ENCODE measurements at places on chromosomes 2 and 18. TPM values are rescaled to one million over a fixed set of nuclear protein-coding genes. Genes with fewer than 3 reads are reported as not detected.

The PROKR1 gene
- not detected for total RNA-seq

The NEURL3 gene
- total RNA-seq, result not detected

The ATP6V1B1 gene
- total RNA-seq, result 2.1 TPM

The TTLL4 gene
- total RNA-seq, result 5.9 TPM

The MSGN1 gene
- not detected for total RNA-seq

The ARHGEF33 gene
- 0.50 TPM for total RNA-seq

The ILKAP gene
- 24.9 TPM for total RNA-seq

GRCh38 chr2:206095536-206096332 is 9.8 kb upstream of the INO80D start:
- H3K27me3 ChIP-seq, result no peaks in the 10 kb centered on the region
- H3K27ac ChIP-seq, result no peak overlapping the region
- no peaks in the 10 kb centered on the region for H3K4me1 ChIP-seq
- H3K36me3 ChIP-seq, result no peaks in the 10 kb centered on the region
- H3K4me3 ChIP-seq, result no peak overlapping the region

GRCh38 chr2:191321861-191322662 is 76.9 kb downstream of the MYO1B start:
- no peak for DNase-seq
- peak overlapping the region; percentile 4 for H3K27ac ChIP-seq
- no peaks in the 10 kb centered on the region for H3K36me3 ChIP-seq
- no peaks in the 10 kb centered on the region for H3K27me3 ChIP-seq
- peaks cover 27% of the 10 kb centered on the region for H3K4me1 ChIP-seq

DNA sequence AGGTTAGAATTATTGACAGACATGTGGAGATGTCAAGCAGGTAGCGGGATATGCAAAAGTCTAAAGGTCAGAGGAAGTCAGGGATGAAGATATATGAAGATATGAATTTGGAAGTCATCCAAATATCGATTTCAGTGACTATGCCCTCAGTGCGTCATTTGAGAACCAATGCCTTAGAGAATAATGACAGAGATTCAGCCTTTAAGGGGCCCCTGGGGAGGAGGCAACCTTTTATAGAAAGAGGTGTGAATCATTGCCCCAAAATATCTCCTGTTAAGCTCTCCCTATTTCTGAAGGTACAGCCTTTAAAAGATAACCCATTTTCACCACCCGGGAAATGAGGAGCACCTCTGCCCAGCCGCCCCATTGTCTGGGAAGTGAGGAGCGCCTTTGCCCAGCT is 223.4 kb downstream of the NCKAP5 start:
- no peak overlapping the region for H3K27ac ChIP-seq
- H3K4me3 ChIP-seq, result no peak overlapping the region
- H3K36me3 ChIP-seq, result no peaks in the 10 kb centered on the region
- no peak for DNase-seq
- no peaks in the 10 kb centered on the region for H3K4me1 ChIP-seq
- no peaks in the 10 kb centered on the region for H3K27me3 ChIP-seq

DNA sequence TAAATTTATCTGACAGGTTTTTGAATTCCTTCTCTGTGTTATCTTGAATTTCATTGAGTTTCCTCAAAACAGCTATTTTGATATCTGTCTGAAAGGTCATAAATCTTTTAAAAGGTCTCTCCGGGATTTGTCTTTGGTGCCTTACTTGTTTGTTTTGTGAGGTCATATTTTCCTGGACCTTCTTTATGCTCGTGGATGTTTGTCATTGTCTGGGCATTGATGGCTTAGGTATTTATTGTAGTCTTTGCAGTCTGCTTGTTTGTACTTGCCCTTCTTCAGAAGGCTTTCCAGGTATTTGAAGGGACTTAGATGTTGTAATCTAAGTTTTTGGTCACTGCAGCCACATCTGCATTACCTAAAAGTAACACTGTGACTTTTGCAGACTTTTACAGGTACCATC is 355.2 kb downstream of the PARD3B start:
- no peaks in the 10 kb centered on the region for H3K4me1 ChIP-seq
- H3K27me3 ChIP-seq, result no peaks in the 10 kb centered on the region
- DNase-seq, result no peak
- H3K27ac ChIP-seq, result no peak overlapping the region
- no peak overlapping the region for H3K4me3 ChIP-seq
- no peaks in the 10 kb centered on the region for H3K36me3 ChIP-seq

- peaks cover 3% of the 10 kb centered on the region for H3K27me3 ChIP-seq
- no peaks in the 10 kb centered on the region for H3K4me1 ChIP-seq
- no peak for DNase-seq
These were observed 101.1 kb downstream of the B3GNT2 start for GRCh38 chr2:62296832-62297623.

GRCh38 chr2:15275346-15275745 is 285.8 kb downstream of the NBAS start:
- no peaks in the 10 kb centered on the region for H3K4me1 ChIP-seq
- DNase-seq, result no peak
- no peak overlapping the region for H3K4me3 ChIP-seq
- no peak overlapping the region for H3K27ac ChIP-seq
- no peaks in the 10 kb centered on the region for H3K36me3 ChIP-seq

DNA sequence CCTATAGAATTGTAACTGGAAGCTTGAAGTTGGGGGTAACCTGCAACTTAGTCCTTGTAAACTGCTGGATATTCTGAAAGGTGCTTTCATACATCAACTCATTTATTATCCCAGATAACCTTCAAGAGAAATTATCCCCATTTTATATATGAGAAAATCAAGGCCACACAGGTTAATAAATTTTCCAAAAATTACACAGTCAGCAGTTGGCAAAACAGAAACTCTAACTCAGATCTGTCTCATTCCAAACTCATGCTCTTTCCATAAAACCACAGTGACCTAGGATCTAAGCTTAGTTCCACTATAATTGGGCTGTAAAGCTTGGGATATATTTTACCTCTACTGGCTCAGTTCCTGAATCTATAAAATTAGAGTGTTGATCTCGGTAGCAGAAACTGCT is 167.6 kb upstream of the DDX18 start:
- H3K36me3 ChIP-seq, result no peaks in the 10 kb centered on the region
- no peaks in the 10 kb centered on the region for H3K4me1 ChIP-seq
- no peaks in the 10 kb centered on the region for H3K27me3 ChIP-seq
- DNase-seq, result no peak

DNA sequence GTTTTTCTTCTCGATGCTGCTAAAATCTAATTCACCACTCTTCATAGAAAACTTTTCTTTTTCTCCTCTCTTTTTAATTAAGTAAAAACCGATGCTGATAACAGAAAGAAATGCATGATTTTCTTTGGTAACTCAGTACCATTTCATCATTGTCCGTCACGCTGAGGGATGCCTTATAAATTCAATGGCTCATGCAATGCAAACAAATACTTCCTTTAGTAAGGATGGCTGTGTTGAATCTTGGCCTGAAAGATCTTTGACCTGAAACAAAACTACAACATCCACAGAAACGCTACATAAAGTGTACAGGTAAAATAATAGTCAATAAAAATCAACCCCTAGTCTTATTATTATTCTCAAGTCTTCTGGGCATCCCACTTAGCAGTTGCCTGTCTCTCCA is 261.4 kb downstream of the SLC8A1 start:
- DNase-seq, result no peak
- H3K27me3 ChIP-seq, result no peaks in the 10 kb centered on the region
- H3K27ac ChIP-seq, result no peak overlapping the region
- no peaks in the 10 kb centered on the region for H3K36me3 ChIP-seq
- no peak overlapping the region for H3K4me3 ChIP-seq

- no peaks in the 10 kb centered on the region for H3K4me1 ChIP-seq
- no peak overlapping the region for H3K4me3 ChIP-seq
- DNase-seq, result no peak
- no peaks in the 10 kb centered on the region for H3K36me3 ChIP-seq
- H3K27me3 ChIP-seq, result no peaks in the 10 kb centered on the region
These were observed 52.6 kb downstream of the SH2D6 start for GRCh38 chr2:85470850-85471800.

- H3K4me3 ChIP-seq, result no peak overlapping the region
- no peak overlapping the region for H3K27ac ChIP-seq
- no peaks in the 10 kb centered on the region for H3K4me1 ChIP-seq
- H3K27me3 ChIP-seq, result no peaks in the 10 kb centered on the region
- no peak for DNase-seq
- no peaks in the 10 kb centered on the region for H3K36me3 ChIP-seq
These were observed 10.5 kb downstream of the CNGA3 start for GRCh38 chr2:98356729-98357128.

- peak; percentile 57 for DNase-seq
- H3K36me3 ChIP-seq, result no peaks in the 10 kb centered on the region
- H3K4me3 ChIP-seq, result no peak overlapping the region
- no peaks in the 10 kb centered on the region for H3K27me3 ChIP-seq
- no peak overlapping the region for H3K27ac ChIP-seq
These were observed 24.7 kb downstream of the ATAD2B start for GRCh38 chr2:23901966-23902846.

DNA sequence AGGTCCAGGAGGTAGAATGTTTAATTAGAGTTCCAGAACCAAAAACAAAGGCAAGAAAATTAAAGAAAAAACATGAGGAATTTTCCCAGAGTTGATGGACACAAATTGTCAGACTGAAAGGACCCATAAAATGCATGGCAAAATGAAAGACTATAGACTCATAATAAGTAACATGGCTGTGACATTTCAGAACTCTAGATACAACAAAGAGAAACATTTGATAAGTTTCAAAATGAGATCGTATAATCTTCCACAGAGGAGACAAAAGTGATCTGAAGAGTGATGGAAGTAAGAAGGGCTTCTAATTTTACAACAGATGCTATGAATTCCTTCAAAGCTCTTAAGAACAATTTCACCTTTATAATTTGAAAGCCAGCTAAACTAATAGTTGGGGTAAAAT is 20.4 kb downstream of the ORC4 start:
- no peaks in the 10 kb centered on the region for H3K4me1 ChIP-seq
- no peaks in the 10 kb centered on the region for H3K27me3 ChIP-seq
- DNase-seq, result no peak
- H3K27ac ChIP-seq, result no peak overlapping the region
- H3K4me3 ChIP-seq, result no peak overlapping the region

DNA sequence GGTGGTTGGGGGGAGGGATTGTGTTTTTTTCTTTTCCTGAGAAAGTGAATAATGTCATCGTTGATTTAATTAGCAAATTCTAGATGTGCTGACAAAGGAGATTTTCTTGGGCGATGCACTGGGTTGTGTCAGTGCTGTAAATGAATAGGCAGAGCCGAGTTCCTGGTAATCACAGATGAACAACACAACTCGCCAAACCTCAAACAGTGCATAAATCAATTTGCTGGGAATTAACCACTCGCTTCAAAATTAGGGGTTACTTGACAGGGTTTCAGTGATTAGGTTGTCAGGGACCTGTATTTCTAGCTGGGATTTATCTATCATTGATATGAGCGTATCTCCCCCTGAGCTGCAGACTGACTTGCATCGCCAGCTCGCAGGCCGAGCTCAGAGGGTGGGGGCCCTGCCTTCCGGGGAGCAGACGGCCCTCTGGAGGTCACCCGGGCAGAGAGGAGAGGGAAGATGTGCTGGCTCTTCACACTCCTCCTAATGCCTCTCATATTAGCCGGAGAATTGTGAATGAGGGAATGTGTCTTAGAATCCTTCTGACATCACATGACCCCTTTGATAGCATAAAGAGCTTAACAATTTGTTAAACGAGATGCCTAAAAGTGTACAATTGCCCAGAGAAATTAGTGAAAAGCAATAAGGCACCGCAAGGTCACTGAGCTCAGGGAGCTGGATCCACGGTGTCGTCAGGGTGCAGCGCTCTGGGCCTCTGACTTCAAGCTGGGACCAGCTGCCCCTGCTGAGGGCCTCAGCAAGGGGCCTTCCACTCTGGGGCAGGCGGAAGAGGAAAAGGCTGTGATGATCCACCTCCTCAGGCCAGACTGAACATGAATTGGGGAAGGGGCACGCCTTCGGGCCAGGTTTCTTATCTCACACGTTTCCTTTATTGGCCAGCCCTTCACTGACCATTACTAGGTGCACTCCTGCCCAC is 48.9 kb downstream of the SMIM21 start:
- no peaks in the 10 kb centered on the region for H3K36me3 ChIP-seq
- no peak for DNase-seq
- H3K27me3 ChIP-seq, result no peaks in the 10 kb centered on the region
- no peaks in the 10 kb centered on the region for H3K4me1 ChIP-seq

DNA sequence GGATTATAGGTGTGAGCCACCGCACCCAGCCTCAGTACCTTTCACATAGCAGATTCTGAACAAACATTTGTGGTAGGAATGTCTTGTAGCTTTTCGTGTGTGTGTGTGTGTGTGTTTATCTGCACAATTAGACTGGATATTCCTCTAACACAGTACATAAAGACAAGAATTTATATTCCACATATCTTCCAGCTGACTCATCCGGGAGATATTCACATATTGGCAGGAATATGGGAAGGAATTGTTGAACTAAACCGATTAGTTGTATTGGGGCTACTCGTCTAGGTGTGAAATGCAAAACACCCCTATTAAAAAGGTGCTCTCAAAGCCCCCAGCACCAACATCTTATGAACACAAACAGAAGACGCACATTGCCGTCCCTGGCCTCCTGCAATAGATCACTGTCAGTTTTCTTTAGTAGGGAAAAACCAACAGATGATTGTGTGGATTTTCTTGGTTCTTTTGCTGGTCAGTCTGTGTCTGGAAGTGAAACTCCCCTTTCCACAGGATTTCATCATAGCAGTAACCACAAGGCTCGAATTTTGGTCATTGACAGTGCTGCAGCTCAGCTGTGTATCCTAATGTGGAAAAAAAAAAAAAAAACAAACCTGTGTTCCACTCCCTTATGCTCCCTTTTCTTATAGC is 208.5 kb upstream of the ACVR2A start:
- H3K27me3 ChIP-seq, result no peaks in the 10 kb centered on the region
- H3K27ac ChIP-seq, result no peak overlapping the region
- H3K4me1 ChIP-seq, result no peaks in the 10 kb centered on the region
- H3K4me3 ChIP-seq, result peak overlapping the region; percentile 30
- DNase-seq, result peak; percentile 92

- peak; percentile 61 for DNase-seq
- no peak overlapping the region for H3K4me3 ChIP-seq
- H3K27ac ChIP-seq, result no peak overlapping the region
These were observed 143.1 kb downstream of the KCTD1 start for GRCh38 chr18:26405190-26405801.

DNA sequence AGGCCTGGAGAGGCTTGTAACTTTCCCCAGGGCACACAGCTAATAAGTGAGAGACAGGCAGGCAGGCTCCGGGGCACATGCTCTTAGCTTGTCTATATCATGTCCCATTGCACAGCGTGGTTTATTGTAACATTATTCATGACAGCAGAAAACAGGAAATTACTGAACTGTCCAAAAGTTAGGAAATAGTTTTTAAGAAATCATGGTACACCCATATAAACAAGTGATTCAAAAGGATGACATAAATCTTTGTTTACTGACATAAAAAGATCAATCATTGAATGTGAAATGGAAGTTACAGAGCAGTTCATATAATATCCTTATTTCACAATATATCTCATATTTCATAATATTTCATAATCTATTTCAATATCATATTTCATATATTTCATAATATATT is 34.3 kb upstream of the TXNDC2 start:
- DNase-seq, result no peak
- H3K36me3 ChIP-seq, result no peaks in the 10 kb centered on the region
- no peaks in the 10 kb centered on the region for H3K4me1 ChIP-seq
